ENCODE measurements at places on chromosomes 7 and 10.
A peak's percentile ranks its signal among the peaks of the same experiment; 100 is the strongest.

DNA sequence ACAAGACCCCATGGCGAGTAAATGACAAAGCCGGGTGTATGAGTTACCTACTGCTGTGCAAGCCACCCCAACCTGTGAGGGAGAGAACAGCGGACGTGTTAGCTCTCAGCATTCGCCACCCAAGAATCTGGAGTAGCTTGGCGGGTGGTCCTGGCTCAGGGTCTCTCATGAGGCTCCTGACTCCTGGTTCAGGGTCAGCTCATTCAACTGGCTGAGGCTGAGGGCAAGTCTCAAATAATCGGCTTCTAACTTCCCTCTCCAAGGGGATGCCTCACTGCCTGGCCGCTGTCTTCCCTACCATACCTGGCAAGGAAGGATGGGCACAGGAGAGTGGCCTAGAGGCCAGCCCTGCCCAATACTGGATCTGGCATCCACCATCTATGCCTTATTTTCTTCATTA is 94.2 kb downstream of the HTR5A start:
- DNase-seq: no peak

- DNase-seq: no peak
Observed at GRCh38 chr7:136267822-136268221, 290.7 kb upstream of the MTPN start.

GRCh38 chr7:70344726-70345125 is 746.5 kb downstream of the AUTS2 start:
- no peak for DNase-seq

- DNase-seq: no peak
Observed at GRCh38 chr10:133289761-133290160, 13.1 kb upstream of the ADAM8 start.

- DNase-seq: no peak
Observed at GRCh38 chr7:134709197-134709596, 62.5 kb downstream of the BPGM start.

GRCh38 chr10:74011770-74012169 is 13.9 kb downstream of the VCL start:
- DNase-seq: peak; percentile 24

DNA sequence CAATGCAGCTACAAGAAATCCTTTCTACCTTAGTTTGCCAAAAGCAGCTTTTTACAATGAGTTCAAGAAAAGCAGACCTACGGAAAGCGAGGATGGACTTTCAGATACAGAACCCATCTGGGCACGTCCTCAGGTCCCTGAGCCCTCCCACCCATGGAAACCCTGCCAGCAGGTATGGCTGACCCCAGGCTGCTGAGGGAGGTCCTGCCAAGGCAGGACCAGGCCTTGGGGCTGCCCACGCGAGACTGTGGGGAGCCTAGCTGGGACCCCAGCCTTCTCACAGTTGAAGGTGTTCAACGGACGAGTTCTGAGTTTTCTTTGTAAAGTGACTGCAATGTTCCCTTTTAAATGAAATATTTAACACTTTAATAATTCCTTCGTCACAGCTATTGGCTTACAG is 245.0 kb downstream of the MGMT start:
- DNase-seq: no peak
